ENCODE measurements at places on chromosomes 11 and 22. TPM values are rescaled to one million over a fixed set of nuclear protein-coding genes. Genes with fewer than 3 reads are reported as not detected.

Gene ACCS
- total RNA-seq = 4.5 TPM

Gene RTCB
- total RNA-seq = 70.0 TPM

Gene TENM4
- 6.1 TPM for total RNA-seq

Gene MRGPRX3
- total RNA-seq = not detected

Gene PIWIL4
- 8.2 TPM for total RNA-seq

Gene PLEKHA7
- total RNA-seq = 8.6 TPM

Gene CNTN5
- total RNA-seq = 0.16 TPM

Gene LRRC56
- 0.69 TPM for total RNA-seq

Gene ELMOD1
- total RNA-seq = 0.66 TPM

Gene SYCE3
- not detected for total RNA-seq
